ENCODE measurements at places on chromosomes 6 and 20. TPM values are rescaled to one million over a fixed set of nuclear protein-coding genes. Genes with fewer than 3 reads are reported as not detected.

XKR7 gene
- total RNA-seq: not detected

DNA sequence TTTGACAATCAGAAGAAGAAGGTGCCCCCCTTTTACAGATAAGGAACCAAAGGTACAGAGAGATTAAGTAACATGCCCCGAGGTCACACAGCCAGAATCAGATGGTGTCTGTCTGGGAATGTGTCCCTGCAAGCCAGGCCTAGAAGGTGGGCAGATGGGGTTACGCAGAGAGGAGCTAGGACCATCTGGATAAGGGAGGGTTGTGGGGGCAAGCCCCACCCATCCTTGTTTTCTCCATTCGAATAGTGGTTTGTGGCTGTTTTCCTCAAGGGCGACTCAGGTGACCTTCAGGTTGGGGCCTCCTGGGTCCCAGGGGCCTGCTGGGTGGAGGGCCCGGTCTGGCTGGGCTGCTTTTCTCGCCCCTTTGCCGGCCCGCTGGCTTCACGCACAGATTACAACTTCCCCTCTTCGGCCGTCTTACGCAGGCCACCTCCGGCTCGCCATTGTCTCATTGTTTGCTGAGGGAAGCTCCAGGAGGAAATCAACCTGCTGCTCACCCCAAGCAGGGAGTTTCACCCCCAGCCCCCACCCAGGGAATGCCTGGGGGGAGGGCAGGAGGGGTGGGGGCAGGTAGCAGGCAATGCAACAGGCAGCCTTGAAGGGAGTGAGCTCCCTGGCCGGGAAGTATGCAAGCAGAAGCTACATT lies 30.8 kb upstream of the CSNK2A1 start:
- no peak overlapping the region for H3K4me3 ChIP-seq
- H3K27me3 ChIP-seq: peaks cover 30% of the 10 kb centered on the region
- H3K4me1 ChIP-seq: no peaks in the 10 kb centered on the region
- no peak overlapping the region for H3K27ac ChIP-seq
- DNase-seq: no peak

DCBLD1 gene
- 2.9 TPM for total RNA-seq

DNA sequence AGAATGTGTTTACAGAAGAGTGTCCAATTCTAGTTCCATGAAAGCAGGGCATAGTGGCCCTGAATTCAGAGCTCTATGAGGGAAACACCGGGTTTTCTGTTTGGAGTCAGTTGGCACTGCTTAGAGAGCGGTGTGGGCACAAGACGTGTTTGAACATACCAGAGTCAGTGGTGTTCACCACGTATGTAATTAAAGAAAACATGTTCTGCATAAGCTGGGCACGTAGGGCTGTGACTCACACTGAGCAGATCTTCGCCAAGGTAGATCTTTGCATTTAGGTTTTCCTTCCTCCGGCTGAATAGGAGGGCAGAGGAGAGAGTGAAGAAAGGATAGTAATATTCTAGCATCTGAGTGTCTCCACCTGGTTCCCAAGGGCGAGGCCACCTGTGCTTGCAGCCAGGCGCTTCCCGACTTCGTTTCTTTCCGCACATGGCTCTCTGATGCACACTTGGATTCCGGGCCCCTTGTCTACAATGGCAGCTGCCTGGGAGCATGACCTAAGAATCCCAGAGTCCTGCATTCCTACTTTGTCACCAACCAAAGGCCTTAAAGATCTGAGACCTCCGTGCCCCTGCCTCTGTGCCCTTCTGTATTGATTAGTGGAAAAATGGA lies 136.2 kb downstream of the ERMARD start:
- DNase-seq: no peak
- peaks cover 32% of the 10 kb centered on the region for H3K27me3 ChIP-seq
- no peaks in the 10 kb centered on the region for H3K4me1 ChIP-seq
- H3K4me3 ChIP-seq: no peak overlapping the region

DNA sequence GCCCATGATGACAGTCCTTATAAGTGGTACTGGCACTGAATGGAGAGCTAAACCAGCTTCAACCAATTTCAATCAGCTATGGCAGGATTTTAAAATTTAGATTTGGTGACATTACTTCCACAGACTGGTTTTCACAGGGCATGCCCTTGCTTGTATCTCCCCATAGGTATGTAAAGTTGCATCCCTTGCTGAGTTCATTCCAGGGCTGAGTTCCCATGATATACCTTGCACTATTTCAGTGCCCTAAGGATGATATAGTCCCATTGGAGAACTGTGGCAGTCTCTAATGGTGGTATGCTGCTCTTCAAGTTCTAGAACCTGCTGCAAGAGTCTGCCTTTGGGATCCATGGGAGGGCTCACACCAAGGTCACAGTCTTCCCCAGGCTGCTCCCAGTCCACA lies 232.7 kb upstream of the MOCS1 start:
- H3K4me3 ChIP-seq: no peak overlapping the region
- no peaks in the 10 kb centered on the region for H3K36me3 ChIP-seq
- no peak for DNase-seq
- H3K27ac ChIP-seq: no peak overlapping the region
- H3K27me3 ChIP-seq: peaks cover 21% of the 10 kb centered on the region

GRCh38 chr20:36493801-36494114 lies 47.6 kb upstream of the MYL9 start:
- H3K36me3 ChIP-seq: no peaks in the 10 kb centered on the region
- H3K27me3 ChIP-seq: no peaks in the 10 kb centered on the region
- H3K4me1 ChIP-seq: peaks cover 33% of the 10 kb centered on the region

DNA sequence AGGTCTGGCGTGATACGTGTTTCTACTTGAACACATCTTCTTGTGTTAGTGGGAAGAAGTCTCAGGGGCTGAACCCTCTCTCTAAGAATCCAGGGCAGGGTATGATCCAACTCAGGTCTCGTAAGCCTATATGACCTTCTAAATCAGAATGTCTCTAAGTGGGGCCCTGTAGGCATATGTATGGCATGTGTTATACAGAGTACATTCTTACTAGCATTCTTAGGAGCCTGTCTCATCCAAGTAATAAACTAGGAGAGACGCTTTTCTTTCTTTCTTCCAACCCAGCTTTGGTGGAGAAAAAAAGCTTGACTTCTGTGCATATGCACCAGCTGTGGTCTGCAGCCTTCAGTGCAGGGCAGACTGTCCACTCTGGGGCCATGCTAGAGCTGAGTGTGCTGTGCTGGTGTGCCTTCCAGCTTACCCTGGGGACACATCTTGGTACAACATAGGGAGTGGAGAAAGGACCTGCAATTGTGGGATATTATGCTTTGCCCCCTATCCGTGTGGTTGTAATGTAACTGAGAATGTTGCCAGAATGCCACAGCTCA lies 47.3 kb downstream of the L3MBTL3 start:
- no peak for DNase-seq
- no peak overlapping the region for H3K4me3 ChIP-seq
- H3K27ac ChIP-seq: no peak overlapping the region
- no peaks in the 10 kb centered on the region for H3K4me1 ChIP-seq
- peaks cover 4% of the 10 kb centered on the region for H3K36me3 ChIP-seq
- H3K27me3 ChIP-seq: no peaks in the 10 kb centered on the region

SLC22A3 gene
- not detected for total RNA-seq

GRCh38 chr6:91221072-91221720 lies 634.3 kb upstream of the MAP3K7 start:
- no peaks in the 10 kb centered on the region for H3K4me1 ChIP-seq
- no peak for DNase-seq
- no peak overlapping the region for H3K27ac ChIP-seq
- no peaks in the 10 kb centered on the region for H3K36me3 ChIP-seq

DNA sequence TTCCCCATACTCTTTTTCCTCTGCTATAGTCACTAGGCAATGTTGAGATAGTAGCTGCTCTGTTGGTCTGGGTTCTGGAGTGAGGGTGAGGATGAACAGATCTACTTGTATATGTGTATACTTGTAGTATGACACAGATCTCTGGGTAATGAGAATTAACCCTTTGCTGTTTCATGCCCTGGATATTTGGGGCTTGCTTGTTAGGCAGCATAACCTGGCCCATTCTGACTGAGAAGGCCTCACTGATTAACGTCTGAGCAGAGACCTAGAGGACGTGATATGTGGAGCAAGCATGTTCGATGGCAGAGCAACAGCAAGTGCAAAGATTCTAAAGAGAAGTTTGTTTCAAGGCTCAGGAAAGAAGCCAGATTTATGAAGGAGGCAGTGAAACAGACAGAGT lies 94.4 kb downstream of the TRMT6 start:
- no peak for DNase-seq
- no peaks in the 10 kb centered on the region for H3K27me3 ChIP-seq
- H3K4me3 ChIP-seq: no peak overlapping the region
- H3K4me1 ChIP-seq: peaks cover 9% of the 10 kb centered on the region
- H3K27ac ChIP-seq: no peak overlapping the region

GRCh38 chr6:72464246-72464645 lies 157.6 kb upstream of the KCNQ5 start:
- no peak overlapping the region for H3K4me3 ChIP-seq
- peaks cover 29% of the 10 kb centered on the region for H3K27me3 ChIP-seq
- no peak for DNase-seq
- H3K36me3 ChIP-seq: no peaks in the 10 kb centered on the region
- H3K27ac ChIP-seq: no peak overlapping the region
- no peaks in the 10 kb centered on the region for H3K4me1 ChIP-seq

PXDC1 gene
- total RNA-seq: 7.2 TPM

DNA sequence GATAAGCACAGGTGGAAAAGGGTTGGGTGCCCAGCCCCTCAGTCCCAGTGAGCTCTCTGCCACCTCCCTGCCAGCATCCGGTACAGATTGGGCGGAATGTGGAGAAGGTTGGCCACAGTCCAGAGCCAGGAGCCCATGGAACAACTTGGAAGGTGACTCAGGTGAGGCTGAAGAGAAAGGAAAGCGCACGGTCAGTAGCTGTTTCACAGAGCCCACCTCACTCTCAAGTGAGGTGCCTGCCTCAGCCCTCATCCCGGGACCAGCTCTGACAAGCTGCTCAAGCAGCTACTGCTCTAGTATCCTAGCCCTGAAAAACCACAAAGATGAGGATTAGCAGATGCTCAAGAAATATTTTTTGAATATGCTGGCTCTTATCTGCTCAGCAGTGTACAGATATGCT lies 1.1 kb upstream of the MMP24OS start:
- DNase-seq: no peak
- H3K27me3 ChIP-seq: no peaks in the 10 kb centered on the region
- H3K27ac ChIP-seq: peak overlapping the region; percentile 67
- H3K4me3 ChIP-seq: no peak overlapping the region
